Activated CD4-positive, alpha-beta T cell treated with anti-CD3 and anti-CD28 coated beads, Interleukin-2, amount 50 U/mL, for 4 hours (primary cell): ENCODE measurements at places on chromosomes 13 and 19.

GRCh38 chr13:50948601-50949000 is 39.0 kb downstream of the RNASEH2B start:
- DNase-seq: no peak

- DNase-seq: no peak
Measured at GRCh38 chr19:48742096-48742495, 1.7 kb upstream of the RASIP1 start.

- no peak for DNase-seq
Measured at GRCh38 chr13:20077086-20077485, 83.8 kb downstream of the GJA3 start.

- no peak for DNase-seq
Measured at GRCh38 chr19:49136771-49137171, 17.4 kb downstream of the PPFIA3 start.

GRCh38 chr19:17538684-17539237 is 16.7 kb upstream of the COLGALT1 start:
- DNase-seq: no peak

DNA sequence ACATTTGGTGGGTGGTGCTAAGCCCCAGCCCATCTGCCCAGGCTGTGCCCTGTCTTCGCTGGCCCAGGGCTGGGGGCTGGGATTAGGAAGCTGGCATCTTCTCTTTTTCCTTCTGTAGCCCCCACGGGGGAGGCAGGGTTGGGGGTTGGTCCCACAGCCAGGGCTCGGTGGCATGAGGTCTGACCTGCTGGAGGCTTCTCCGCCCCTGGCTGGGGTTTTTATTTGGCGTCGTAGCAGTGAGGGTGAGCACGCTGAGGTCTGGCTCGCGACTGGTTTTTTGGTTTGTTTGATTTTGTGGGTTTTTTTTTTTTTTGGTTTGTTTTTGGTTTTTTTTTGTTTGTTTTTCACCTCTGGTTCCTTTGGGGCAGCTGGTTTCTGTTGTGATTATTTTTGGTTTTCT is 14.7 kb downstream of the ZNF574 start:
- DNase-seq: no peak

DNA sequence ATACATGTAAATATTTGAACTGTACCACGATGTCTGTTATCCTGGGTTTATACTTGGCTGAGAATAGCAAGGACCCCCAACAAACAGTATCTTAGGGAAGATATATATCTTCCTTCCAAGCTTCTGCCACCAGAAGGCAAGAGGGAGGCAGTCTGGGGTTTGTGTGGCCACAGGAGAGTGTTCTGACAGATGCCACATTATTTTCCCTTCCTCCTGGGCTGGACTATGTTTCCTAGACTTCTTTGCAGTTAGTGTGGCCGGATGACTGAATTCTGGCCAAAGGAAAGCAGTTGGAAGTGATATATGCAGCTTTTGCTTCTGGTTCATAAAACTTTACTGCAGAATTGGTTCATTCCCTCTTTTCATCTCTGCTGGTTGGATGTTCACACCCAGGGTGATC is 39.9 kb upstream of the TMTC4 start:
- no peak for DNase-seq

DNA sequence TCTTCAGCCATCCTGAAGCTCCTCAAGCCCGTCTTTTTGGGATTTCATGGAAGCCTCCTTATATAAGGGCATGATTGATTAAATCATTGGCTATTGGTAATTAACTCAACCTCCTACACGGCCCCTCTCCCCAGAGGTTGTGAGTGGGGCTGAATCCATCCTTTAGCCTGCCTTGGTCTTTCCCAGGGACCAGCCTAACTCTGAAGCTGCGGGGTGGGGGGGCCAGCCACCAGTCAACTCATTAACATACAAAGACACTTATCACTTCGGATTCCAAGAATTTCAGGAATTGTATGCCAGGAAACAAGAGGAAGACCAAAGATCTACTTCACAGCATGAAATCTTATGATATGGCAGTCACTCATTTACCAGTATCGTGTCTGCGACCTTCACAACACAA is 9.9 kb downstream of the COL4A1 start:
- no peak for DNase-seq

DNA sequence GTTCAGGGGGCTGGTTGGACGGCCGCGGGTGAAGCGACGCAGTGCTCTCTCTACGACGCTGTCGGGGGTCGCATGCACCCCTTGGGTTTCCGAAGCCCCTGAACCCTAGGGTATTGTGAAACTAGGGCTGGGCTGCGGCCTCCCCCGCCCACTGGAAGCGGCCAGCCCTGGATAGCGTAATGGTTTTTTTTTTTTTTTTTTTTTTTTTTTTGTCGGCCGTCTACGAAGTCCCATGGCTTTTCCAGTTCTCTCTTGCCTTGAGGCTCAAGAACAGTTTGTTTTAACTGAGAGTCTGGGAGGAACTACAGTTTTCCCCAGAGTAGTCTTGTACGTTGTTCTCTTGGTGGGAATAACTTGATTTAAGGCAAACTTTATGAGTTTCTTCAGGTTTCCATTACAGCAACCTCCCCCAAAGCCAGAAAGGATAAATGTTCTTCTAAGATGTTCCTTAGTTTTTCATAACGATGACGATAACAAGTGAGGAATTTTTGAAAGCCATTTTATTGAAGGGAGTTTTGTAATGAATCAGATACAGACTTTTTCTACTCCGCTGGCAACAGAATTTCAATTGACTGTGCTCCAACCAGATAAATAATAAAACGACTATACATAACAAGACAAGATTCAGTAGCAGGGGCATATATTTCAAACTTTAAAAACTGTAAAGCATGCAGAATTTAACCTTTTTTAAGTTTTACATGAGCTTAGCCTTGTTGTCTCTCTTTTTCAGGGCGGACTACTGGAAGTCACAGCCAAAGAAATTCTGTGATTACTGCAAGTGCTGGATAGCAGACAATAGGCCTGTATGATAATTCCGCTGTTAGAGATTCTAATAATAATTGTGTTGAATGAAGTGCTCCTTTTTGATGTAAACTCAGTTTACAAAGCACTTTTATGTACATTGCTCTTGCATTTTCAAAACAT is 867 bp downstream of the WBP4 start:
- no peak for DNase-seq

DNA sequence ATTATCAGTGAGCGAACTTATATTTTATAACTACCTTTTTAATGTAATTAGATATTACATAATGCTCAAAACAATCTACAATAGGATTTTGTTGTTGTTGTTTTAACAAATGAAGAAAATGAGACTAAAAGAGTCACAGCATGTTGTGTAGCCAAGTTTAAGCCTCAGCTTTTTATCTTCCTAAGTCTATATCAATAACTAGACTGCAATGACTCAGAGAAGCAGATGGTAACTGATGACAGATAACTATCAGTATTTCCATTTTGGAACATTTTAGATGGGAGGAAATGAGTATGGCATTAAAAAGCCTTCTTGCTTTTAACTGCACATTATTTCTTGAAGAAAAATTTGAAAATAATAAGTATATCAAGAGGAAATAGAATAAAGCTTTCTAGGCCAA is 825.2 kb downstream of the SLITRK1 start:
- no peak for DNase-seq

GRCh38 chr19:39765091-39766076 is 13.3 kb upstream of the LEUTX start:
- peak; percentile 8 for DNase-seq

DNA sequence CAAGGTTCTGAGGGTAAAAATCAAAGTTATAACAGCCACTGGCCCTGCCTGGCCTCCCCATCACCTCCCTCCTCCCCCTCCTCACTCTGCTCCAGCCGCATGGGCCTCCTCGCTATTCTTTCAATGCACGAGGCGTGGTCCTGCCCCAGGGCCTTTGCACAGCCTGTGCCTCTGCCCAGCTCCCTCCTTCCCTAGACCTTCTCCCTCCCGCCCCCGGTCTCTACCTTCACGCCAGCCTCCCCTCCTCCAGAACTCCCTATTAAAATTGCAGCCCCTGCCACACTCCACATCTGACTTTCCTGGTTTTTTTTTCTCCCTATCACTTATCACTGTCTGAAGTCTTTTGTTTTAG is 3.3 kb downstream of the RAX2 start:
- no peak for DNase-seq

- peak; percentile 82 for DNase-seq
Measured at GRCh38 chr19:34134190-34135053, 37.9 kb upstream of the LSM14A start.

DNA sequence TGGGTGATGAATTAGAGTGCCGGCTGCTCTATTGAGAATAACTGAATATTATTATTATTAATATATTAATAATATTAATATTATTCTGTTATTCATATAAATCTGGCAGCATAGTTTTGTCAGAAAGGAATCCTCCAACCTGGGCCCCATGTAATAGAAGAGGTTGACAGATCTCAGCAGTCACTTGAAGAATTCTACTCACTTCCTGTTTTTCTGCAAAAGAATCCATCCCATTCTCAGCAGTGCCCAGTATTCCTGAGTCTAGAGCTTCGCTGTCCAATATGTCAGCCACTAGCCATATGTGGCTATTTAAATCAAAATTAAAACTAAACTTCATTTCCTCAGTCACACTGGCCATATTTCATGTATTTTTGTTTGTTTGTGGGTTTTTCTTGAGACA is 72.4 kb upstream of the USPL1 start:
- no peak for DNase-seq

DNA sequence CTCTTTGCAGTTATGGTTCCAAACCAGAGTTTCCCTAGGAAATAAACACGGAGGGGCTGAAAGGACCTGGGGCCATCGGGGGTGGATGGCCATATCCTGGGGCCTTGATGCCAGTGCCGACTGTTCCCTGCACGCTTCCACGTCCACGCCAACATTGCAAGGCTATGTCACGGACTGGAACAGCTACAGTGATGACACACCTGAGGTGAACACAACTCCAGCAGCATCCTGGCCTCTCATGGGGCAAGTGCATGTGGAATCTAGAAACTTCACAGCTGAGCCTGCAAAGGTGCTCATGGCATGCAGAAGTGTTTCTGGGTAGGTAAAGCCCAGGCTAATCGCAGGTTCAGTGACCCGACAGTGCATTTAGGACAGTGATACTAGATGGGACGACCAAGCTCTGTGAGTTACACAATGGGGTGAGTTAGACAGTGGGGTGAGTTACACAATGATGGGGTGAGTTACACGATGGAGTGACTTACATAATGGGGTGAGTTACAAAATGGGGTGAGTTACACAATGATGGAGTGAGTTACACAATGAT is 52.0 kb upstream of the GAS6 start:
- no peak for DNase-seq

GRCh38 chr19:35362261-35363000 is 4.2 kb downstream of the FFAR3 start:
- no peak for DNase-seq

DNA sequence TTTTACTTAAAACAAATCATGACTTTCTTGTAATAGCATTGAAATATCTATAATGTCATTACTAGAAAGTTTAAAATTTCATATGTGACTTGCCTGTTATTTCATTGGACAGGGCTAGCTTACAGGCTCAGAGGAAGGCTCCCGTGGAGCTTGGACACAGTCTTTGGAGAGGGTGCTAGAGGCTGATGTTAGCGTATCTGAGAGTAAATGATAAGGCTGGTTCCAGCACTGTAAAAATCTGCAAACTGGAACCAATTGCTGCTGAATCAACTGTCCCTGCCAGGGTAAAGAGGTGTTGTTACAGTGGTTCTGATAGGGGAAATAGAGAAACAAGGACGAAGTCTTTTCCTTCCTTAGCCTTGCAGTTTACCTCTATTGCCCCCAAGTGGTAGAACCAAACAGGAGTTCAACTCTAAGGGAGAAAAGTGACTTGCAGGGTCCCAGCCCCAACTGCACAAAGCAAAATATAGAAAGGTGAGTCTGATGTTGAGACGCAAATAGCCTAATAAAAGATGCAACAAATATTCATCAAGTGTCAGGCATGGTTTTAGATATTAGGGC is 901.7 kb downstream of the DIAPH3 start:
- no peak for DNase-seq

- DNase-seq: no peak
Measured at GRCh38 chr19:33437821-33438671, 64.5 kb downstream of the CEBPG start.

DNA sequence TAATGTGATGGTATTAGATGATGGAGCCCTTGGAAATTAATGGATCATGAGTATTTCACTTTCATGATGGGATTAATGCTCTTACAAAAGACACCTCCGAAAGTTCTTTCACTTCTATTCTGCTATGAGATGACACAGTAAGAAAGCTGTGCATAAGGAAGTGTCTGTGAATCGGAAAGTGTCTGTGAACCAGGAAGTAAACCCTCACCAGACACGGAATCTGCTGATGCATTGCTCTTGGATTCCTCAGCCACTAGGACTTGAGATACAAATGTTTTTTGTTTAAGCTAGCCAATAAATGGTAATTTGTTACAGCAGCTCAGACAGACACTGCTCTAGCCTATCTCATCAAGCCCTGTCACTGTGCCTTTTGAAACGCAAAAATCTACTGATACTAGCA is 440.4 kb upstream of the PRR20A start:
- no peak for DNase-seq
